ENCODE measurements at places on chromosomes 12 and 14. TPM values are rescaled to one million over a fixed set of nuclear protein-coding genes. Genes with fewer than 3 reads are reported as not detected.

The COX8C gene
- not detected for total RNA-seq

The RNASE11 gene
- total RNA-seq: not detected

The CCDC184 gene
- total RNA-seq: 0.43 TPM

The ANO4 gene
- 2.4 TPM for total RNA-seq

The SIRT4 gene
- 1.00 TPM for total RNA-seq

The CLEC4D gene
- not detected for total RNA-seq

The CRIP1 gene
- 3.3 TPM for total RNA-seq
